ENCODE measurements at places on chromosomes 13 and 19.
A peak's percentile ranks its signal among the peaks of the same experiment; 100 is the strongest.

GRCh38 chr19:2191456-2192310, 27.9 kb downstream of the DOT1L start:
- DNase-seq = no peak

GRCh38 chr13:96780105-96780504, 214.2 kb downstream of the OXGR1 start:
- no peak for DNase-seq

DNA sequence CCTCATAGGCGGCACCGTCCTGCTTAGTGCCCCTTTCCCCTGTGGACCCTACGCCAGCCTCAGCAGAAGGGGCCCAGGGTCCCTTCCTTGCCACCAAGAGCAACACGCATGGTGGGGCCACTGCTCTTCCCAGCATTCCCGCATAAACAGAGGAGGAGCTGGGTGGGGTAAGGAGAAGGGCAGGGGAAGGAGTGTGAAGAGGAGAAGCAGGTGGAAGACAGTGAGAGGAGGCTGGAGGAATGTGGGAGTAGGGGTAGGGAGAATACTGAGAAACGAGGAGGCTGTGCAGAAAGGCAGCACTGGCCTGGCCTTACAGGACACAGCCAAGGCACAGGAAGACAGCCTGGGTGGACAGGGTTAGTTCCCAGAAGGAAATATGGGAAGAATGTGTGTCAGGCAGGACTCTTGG, 43.9 kb downstream of the ZNF331 start:
- no peak for DNase-seq

DNA sequence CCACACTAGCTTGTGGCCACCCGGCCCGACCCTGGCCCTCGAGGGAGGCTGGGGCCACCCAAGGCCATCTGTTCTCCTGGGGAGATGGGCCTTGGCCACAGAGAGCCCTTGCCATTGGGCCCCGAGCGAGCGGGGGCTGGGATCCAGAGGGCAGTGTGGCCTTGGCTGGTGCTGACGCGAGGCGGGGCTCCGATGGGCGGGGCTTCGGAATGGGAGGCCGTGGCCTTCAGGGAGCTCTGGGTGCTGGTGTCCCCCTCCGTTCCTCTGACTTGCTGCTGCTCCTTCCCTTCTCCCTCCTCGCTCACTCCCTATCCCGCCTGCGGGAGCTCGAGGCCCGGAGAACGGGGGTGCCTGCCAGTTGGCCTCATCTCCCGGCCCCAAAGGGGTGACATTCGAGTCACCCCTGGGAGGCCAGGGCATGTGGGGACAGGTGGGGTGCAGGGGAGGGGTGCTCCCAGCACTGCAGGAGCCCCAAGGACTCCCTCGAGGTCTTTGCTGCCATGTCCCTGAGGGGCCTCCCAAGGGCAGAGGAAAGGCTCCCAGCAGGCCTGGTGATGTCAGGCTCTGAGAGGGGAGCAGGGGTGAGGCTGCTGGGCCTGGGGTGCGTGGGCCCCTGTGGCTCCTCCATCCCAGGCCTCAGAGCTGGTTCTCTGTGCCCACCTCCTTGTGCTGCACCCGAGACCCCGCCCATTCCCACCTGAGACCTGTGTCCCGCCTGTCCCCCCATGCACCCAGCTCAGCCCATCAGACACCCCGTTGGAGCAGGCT, 4.2 kb downstream of the NCLN start:
- DNase-seq = no peak

GRCh38 chr13:44140888-44141724, 232.5 kb upstream of the SERP2 start:
- no peak for DNase-seq

DNA sequence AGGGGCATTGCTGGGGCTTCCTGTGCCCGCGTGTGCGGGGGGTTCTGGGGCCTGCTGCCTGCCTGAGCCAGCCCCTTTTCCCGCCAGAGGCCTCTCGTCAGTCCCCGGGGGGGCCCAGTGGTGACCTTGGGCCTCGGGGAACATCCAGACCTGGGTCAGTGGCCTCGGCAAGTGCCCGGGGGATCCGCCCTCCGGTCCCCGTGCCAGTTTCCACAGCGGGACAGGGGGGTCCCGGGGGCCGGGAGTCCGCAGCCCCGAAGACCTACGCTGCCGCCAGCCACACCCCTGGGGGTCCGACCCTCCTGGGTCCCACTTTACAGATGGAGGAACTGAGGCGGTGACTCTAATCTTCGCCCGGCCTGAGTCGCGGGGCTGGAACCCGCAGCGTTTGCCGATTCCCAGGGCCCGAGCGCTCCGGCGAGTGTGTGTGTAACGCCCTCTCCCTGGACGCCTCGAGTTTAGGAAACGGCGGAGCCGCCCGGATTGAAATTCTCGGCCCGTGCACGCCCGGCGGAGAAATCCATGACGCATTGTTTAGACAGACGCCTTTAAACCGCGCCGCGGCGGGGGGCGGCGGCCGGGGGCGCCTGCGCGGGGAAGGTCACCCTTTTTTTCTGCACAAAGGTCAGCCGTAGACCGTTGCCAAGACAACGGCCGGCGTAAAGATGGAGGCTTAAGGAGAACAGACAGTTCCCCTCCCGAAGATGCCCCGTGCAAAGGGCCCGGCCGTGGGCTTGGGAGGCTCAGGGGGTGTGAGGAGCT, 39.3 kb downstream of the EFNA2 start:
- DNase-seq = peak; percentile 86

GRCh38 chr19:56108447-56109195, 12.5 kb downstream of the ZNF787 start:
- DNase-seq = peak; percentile 84

Measured in right hindlimb (tissue), 1 donor.